ENCODE measurements at places on chromosomes 5 and 9.

DNA sequence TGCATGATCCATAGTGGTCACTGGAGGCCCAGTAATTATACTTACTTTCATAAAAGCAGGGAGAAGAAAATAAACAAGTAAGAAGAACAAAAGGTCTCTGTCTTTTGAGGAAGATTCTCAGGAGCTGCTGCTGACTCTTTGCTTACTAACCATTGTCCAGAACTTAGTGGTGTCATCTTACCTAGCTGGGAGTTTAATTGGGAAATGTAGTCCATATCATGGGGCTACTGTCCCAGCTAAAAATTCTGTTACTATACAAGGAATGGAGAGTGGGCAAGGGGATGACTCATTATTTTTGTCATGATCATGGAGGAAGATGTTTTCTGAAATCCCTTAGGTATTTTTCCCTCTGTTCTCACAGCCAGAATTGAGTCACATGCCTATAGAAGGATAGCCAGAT lies 639.3 kb downstream of the MTRR start:
- no peak for DNase-seq

DNA sequence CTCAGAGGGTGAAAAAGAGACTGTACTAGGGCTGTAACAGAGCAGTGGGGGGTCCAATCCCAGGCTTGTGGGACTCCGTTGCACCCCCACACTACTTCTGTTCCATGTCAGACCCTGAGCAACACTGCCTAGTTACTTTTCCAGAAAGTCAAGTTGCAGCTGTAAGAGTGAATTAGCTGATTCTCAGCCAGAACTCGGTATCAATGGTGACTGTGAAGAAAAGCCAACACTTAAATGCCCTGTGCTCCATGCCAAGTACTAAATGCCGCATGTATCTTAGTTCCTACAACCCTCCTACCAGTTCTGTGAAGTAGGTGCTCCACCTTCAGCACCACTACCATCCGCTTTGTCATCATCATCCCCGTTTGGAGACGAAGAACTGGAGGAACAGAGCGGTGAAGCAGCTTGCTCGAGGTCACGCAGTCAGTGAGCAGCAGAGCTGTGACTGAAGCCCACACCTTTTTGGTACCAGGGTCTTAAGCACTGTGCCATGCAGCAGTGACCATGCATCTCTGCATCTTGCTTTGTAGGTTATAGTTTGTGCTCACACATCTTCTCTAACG lies 64.3 kb downstream of the NSG2 start:
- DNase-seq, result no peak

DNA sequence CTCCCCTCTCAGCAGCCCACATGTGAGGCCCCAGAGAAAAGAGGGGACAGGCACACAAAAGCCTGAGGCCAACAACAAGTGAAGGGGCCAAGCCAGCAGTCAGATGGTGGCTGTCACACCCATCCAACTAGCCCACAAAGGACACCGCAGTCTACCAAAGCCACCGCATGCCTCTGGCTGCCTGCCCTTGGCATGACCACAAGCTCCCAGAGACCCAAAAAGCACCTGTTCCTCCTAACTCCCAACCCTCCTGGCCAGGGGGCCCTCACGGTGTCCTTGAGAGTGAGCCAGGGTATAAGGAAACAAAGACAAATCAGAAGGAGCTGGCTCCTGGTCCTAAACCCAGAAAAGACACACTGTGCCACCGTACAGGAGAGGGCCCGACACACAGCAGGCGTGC lies 77.8 kb upstream of the LRRTM2 start:
- DNase-seq, result no peak

- no peak for DNase-seq
Observed at GRCh38 chr9:112104401-112104800, 70.7 kb downstream of the SUSD1 start.

- no peak for DNase-seq
Observed at GRCh38 chr9:135225619-135226228, 138.3 kb downstream of the OLFM1 start.

GRCh38 chr5:176152191-176152929 lies 85.9 kb upstream of the SIMC1 start:
- DNase-seq, result peak; percentile 43

- DNase-seq, result no peak
Observed at GRCh38 chr9:122808141-122808540, 8.2 kb downstream of the OR1K1 start.

DNA sequence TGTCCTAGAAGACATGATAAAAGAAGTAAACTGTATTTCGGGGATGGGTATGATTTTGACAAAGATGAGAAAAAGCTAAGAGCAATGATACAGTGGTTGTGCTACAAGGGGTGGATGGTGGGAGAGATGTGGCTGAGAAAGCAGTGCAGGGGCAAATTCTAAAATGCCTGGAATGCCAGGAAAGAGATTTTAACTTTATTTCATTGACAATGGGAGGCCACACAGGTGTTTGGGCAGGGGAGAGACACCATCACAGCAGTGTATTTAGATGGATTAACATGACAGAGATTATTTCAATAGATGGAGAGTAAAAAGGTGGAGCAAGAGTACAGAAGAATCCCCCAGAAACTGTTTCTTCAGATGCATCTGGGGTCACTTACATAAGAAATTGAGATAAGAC lies 71.2 kb downstream of the MAMDC2 start:
- no peak for DNase-seq

DNA sequence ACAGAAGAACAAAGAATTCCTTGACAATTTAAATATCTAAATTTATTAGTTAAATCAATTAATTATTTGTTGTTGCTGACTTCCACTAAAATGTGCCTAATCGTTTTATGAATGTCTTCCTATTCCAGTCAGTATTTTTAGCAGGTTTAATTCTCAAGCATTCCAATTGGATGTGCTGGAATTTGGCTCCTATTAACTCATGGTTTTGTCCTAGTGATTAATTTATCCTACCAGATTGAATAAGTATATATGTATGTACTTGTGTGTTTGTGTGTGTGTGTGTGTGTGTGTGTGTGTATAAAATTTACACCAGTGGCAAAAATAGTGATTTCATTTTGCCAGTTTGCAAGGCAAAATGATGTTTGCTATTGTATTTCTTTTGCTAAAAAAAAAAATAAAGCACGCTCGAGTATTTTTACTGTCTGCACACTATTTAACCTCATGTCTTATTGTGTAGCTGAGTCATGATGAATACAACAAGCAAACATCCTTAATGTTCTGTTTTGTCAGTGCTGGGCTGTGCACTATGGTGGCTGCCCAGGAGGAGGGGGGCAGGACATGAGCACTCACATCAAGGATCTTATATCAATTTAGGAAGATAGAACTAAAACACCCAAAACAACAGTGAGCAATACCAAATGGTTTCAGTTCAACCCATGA lies 375.5 kb downstream of the PDE4D start:
- no peak for DNase-seq

GRCh38 chr5:44275908-44276307 lies 113.3 kb downstream of the FGF10 start:
- DNase-seq, result no peak

- DNase-seq, result no peak
Observed at GRCh38 chr5:124921694-124922093, 175.3 kb upstream of the ZNF608 start.

DNA sequence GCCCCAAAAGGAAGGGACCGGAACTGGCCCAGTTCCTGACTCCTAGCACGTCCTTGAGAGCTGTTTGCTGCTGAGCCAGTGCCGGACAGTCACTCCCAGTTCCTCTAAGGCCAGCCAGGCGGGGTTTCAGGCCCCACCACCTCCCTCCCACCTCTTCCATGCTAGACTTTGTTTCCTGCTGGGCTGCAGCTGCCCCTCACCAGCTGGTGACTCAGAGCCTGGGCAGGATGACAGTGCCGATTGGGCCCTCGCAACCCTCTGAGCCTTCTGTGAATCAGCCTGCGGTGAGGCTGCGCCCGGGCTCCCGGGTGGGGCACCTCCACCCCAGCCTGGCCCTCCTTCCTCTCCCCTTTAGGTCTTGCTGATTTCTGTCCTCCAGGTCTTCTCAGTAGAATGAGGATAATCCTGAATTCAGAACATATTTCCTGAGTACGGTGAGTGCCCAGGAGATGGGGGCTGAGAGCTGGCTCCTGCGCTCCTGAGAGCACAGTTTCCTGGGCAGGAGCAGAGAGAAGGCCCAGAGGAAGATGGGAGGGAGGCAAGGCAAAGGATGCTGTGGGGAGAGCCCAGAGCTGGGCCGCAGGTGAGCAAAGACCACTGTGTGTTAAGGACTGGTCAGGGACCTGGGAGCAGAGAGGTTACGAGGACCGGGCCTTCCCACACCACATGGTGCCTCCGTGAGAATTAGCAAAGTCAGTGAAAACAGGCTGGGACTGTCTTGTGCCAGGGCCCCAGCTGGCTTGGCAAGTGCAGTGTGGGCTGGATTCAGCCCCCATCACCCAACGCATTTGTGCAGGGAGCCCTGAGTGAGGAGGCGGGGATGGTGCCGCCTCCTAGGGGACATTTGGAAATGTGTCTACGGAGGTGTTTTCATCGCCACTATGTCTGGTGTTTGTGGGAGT lies 32.9 kb upstream of the STXBP1 start:
- DNase-seq, result peak; percentile 38

GRCh38 chr9:105359892-105360291 lies 87.9 kb upstream of the FSD1L start:
- no peak for DNase-seq

- DNase-seq, result no peak
Observed at GRCh38 chr9:83056174-83056573, 6.8 kb downstream of the RASEF start.

- no peak for DNase-seq
Observed at GRCh38 chr9:107907255-107907654, 417.7 kb upstream of the KLF4 start.

DNA sequence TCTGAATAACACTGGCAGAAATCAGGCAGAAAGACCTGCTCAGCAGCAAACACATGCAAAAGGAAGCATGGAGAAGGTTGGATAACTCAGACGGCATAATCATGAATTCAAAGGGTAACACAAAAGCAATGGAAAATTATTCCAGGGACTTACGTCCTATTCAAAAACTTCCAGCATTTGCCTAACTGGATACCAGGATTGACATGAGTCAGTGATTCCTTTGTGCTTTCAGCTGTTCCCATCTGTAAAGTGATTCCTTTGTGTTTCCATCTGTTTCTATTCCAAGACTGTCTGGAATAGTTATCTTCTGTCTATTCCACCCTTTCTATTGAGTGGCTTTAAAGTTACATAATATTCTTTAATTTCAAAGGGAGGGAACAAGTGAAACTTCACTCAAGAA lies 1361.7 kb upstream of the CDH9 start:
- no peak for DNase-seq

DNA sequence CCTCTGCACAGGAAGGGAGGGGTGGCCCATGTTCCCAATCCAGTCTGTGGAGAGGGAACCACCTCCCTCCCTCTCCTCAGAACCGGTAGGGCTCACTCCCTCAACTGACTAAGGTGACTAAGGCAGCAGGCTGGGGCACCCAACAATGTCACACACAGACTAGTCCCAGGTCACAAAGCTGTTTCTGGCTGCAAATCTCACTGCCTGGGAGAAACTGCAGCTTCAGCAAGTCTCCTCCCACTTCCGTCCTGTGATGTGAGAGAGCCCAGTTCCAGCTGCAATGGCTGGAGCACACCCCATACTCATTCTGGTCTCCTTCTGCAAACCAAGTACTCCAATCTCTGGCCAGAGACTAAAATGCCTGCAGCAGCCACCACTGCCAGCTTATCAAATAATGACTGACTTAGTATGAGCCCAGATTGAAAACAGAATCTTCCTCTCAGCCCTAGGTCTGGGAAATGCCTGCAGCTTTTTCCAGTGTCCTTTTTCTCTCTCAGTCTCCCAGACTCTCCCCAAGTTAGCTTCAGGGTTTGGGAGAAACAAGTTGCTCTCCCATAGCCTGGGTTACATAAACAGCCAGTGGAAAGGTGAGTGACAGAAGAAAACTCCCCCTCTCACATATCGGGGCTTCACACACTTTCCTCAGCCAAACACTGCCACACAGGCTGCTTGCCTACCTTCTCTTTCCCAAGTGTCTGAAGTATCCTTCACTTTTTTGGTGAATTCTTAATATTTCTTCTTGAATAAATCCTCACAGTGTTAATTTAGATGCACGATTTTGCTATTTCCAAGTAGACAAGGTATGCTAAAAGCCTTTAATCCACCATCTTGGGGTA lies 247.4 kb upstream of the RASA1 start:
- DNase-seq, result peak; percentile 26

DNA sequence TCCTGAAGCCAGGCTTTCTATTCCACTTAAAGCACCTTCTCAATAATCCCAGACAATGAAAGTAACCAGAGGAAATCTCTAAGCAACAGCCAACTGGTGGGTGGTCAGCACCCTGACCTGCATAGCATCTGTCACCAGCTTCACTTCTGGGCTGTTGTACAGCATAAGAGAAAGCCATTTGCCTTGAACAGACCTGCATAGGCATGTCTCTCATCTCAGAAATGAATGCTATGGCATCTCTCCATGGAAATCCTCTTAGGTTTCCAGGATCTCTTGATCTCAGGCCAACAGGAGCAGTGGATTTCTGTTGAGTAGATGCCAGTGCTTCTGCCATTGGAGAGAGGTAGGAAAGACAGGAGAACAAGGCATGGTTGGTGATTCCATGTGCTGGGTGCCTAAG lies 213.6 kb downstream of the GRIA1 start:
- DNase-seq, result no peak

GRCh38 chr5:139344177-139344576 lies 2.5 kb downstream of the PAIP2 start:
- DNase-seq, result no peak

DNA sequence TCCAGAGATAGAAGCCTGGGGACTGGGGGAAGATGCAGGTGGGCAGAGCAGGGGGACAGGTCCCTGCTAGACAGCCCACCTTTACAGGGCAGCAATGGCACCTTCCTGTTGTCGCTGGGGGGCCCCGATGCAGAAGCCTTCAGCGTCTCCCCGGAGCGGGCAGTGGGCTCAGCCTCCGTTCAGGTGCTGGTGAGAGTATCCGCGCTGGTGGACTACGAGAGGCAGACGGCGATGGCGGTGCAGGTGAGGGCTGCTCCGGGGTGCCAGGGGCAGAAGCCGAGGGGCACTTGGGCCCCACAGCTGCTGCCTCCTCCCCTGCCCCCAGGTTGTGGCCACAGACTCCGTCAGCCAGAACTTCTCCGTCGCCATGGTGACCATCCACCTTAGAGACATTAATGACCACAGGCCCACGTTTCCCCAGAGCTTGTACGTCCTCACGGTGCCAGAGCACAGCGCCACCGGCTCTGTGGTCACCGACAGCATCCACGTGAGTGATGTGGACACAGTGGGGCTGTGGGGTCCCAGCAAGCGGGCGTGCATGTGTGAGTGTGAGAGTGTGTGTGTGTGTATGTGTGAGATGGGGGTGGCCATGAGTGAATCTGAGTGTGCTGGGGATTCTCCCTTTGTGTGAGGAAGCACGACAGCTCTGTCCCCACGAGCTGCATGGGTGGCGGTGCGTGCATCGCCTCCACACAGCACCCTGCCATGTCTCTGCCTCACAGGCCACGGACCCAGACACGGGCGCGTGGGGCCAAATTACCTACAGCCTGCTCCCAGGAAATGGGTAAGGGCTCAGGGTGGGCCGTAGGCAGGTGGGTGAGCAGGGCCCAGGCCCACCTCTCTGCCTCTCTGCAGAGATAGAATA lies 28.4 kb downstream of the CDHR2 start:
- DNase-seq, result peak; percentile 46

GRCh38 chr9:107422189-107423185 lies 67.1 kb downstream of the KLF4 start:
- peak; percentile 78 for DNase-seq
